Activated CD4-positive, alpha-beta T cell treated with anti-CD3 and anti-CD28 coated beads, Interleukin-2, amount 10 ng/mL, durations not matched to agents 24 days and 14 days (primary cell): ENCODE measurements at places on chromosomes 16 and 17.

- no peak for DNase-seq
Observed at GRCh38 chr17:66175892-66176291, 16.0 kb downstream of the CEP112 start.

- no peak for DNase-seq
Observed at GRCh38 chr16:55444754-55445485, 34.1 kb upstream of the MMP2 start.

DNA sequence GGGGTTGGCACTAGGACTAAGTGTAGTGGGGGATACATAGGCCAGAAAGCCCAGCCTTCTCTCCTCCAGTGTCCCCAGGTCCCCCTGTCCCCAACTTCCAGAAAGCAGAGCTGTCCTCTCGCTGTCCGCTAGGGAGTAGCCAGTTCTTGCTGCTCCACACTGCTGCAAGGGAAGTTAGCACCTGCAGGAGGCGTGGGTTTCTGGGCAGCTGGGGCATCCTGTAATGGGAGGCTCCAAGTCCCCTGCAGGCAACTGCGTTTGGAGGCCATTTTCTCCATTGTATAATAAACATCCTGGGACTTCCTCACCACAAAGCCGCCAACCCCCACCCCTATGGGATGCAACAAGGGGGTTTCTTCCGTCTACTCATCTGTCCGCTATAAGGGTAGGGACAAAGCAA lies 1.7 kb downstream of the RPRML start:
- no peak for DNase-seq

GRCh38 chr17:41496803-41497484 lies 7.2 kb upstream of the KRT36 start:
- DNase-seq, result peak; percentile 91

- no peak for DNase-seq
Observed at GRCh38 chr17:29388937-29389336, 1.2 kb upstream of the TAOK1 start.

DNA sequence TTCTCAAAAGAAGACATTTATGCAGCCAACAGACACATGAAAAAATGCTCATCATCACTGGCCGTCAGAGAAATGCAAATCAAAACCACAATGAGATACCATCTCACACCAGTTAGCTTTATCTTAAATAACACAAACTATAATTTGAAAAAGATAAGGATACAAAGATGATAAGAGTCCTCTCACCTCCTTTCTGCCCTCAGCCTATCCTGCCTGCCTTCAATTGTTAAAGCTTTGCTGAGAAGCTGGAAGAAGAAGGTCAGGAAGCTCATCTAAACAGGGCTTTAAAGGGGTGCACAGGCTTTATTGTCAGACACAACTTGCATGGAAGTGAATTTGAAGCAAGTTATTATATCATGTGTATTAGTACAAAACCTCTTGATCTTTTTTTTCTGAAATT lies 676.3 kb upstream of the GOT2 start:
- DNase-seq, result no peak

DNA sequence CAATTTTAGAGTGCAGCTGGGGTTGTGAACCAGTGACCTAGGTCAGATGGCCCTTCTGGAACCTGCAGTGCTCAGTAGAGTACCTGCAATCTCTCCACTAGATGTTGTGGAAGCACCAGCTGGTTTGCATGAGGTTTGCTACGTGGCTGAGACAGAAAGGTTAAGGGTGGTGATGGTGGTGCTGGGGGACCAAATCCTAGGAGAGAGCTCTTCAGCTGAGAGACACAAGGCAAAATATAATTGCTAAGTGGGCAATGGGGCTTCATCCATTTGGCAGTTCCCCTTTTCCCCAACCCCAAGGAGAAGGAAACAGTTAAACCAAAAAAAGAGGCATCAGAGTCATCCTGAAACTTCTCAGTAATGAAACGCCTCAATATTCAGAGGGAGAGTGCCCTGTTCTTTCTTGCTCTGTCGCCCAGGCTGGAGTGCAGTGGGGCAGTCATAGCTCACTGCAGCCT lies 13.9 kb downstream of the ITPRIPL2 start:
- no peak for DNase-seq

DNA sequence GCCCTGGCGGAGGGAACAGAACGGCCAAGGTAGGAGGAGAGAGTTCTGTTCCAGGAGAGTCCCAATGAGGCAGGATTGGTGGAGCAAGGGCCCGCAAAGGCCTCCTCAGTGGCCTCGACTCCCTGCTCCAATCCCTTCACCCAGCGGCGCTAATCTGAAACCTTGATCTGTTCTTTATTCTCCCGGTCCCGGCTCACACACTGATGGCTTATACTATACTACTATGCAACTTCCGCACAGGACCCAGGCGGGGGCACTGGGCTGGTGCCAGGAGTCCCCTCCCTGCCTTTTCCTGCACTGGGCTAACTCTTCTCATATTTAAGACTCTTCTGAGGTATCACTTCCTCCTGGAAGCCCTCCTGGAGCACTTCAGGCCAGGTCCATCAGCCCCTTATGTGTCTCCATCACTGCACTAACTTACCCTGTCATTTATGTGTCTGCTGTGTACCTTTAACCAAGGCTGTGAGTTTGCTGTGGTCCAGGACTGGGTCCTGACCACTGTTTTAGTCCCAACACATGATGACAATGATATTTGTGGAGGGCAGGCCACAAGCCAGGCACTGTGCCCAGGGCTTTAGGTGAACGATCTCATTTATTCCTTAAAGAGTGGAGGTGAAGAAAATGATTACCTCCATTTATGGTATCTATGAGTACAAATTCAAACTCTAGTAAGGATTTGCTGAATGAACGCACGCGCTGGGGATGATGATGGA lies 6.8 kb downstream of the CCDC102A start:
- no peak for DNase-seq

DNA sequence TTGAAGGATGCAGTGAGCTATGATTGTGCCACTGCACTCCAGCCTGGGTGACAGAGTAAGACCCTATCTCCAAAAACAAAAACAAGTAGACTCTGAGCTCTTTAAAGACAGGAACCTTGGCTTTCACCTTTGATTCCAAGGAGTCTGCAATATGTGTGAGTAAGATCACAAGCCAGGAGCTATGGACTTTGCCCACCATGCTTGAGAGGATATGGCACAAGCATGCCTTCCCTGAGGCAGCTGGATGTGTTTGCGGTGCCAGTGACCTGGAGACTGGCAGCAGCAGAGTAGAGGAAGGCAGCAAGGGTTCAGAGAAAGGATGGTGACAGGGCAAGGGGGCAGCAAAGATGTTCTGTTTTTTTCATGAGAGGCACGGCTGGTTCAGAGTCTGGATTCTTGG lies 14.5 kb upstream of the PRKCA start:
- no peak for DNase-seq

- no peak for DNase-seq
Observed at GRCh38 chr17:14318109-14318917, 17.4 kb downstream of the HS3ST3B1 start.

DNA sequence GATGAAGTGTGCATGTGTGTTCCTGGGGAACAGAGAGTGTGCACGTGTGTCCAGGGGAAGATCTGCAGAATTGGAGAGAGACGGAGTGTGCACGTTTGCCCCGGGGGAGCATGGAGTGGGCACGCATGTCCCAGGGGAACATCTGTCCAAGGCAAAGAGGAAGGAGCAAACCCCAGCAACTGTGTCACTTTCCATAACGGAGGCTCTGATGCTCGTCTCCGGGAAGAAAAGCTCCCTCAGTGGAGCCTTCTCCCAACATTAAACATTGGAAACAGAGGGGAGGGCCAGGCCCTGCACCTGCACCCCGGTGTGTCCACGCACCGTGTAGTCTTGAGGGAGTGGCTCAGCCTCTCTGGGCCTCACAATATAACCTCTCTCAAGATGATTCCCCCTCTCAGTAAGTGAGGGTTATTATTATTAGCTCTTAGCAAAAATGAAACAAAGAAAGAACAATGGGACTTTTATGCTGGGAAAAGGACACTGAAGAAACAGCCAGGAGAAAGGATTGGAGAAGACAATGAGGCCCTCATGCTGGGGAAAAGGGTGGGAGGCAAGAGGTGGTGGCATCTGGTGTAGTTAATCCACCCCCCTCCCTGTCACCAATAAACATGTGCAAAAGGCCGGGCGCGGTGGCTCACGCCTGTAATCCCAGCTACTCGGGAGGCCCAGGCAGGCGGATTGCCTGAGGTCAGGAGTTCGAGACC lies 7.6 kb downstream of the RAB40B start:
- DNase-seq, result no peak

DNA sequence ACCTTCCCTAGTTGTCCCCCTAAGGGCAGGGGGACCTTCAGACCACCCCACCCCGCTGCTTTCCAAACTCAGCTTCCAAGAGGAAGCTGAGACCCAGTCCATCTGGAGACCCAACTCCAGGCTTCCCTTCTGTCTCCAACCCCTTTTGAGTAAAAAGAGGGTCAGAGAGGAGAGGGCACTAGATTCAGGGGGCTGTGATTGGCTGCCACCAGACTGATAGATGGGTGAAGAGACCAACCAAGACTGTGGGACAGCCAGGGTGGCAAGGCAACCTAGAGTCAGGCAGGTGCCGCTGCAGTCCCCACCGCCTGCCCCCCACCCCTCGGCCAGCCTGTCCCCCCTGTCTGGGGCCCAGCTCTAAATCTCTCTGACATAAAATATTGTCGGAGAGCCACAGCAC lies 92.5 kb downstream of the SDK2 start:
- peak; percentile 63 for DNase-seq

- DNase-seq, result no peak
Observed at GRCh38 chr17:45273551-45273957, 11.7 kb upstream of the SPATA32 start.

DNA sequence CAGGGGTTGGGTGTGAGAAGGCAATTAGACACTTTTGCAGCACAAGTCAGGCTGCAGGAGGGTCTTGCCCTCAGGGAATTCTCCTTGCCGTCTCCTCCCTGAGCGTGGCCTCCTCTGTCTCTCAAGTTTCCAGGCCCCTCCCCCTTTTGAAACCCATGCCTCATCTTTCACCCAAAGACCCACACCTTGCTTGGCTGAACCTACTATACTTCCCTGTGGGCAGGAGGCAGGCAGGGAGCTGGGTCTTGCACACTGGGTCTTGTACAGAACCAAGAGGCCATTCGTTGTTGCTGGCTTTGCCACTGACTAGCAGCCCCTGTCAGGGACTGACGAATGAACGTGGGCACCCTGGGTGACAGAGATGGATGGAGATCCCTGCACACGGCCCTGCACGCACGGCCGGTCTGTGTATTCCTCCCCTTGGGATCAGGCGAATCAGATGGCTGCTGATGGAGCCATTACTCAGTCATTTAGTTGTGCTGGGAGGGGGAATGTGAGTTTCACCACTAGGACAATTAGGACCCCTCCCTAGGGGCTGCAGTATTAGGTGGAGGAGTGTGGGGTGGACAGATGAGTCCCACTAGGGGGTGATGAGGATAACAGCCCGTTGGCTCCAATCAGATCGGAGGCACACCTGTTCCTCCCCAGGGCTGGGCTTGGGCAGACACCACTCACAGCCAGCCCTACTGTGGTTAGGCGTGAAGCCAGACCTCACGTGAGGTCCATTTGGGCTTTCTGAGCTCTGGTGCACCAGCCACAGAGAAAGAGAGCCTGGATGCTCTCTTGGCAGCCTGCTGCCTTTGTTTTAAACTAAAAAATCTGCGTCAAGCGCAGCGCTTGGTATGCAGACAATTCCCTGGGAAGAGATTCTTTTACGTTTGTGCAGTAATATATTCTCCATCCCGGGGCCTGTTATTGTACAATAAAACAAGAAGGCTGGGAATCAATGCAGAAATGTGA lies 167.7 kb upstream of the WSCD1 start:
- DNase-seq, result no peak

DNA sequence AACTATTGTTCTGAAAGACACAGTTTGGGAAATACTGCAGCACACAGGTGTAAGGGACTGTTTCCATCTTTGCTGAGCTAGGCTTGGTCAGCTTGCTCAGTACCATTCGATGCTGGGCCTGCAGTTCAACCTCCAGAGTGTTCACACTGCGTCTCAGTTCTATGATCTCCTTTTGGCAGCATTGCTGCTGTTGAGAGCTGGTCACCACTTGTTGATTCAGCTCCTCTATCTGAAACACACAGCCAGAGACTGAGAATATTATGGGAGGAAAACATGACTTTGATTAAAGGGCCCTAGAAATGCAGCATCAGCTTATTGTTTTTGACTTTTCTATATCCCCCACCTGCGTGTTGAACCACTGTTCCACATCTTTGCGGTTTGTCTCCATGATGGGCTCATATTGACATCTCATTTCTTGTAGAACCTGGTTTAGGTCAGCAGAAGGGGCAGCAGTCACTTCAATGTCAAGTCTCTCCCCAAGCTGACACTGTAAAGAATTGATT lies 4.6 kb downstream of the KRT39 start:
- no peak for DNase-seq

- peak; percentile 69 for DNase-seq
Observed at GRCh38 chr17:3944485-3945388, 19.5 kb downstream of the ATP2A3 start.

- peak; percentile 78 for DNase-seq
Observed at GRCh38 chr17:42422958-42423712, at the start of gene CAVIN1. Gene CAVIN1 (minus strand): TSS chr17:42423256. CDS start chr17:42423097, 159 bp downstream.

- DNase-seq, result no peak
Observed at GRCh38 chr16:48522041-48522440, 87.9 kb downstream of the N4BP1 start.

- no peak for DNase-seq
Observed at GRCh38 chr17:77667478-77667877, 291.0 kb upstream of the TNRC6C start.

DNA sequence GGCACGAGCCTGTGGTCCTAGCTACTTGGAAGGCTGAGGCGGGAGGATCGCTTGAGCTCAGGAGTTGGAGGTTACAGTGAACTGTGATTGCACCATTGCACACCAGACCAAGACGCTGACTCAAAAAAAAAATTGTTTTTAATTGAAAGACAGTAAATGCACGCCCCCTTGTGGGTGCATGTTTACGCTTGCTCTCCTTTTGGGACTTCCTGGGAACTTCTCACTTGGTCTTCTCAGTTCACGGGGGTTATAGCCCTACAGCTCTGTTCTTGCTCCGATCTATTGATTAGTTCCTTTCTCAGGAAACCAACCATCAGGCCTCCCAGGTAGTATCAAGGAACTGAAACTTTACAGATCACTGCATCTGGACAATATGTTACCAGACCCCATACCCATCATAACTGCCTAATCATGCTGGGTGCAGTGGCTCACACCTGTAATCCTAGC lies 14.2 kb upstream of the RIPOR1 start:
- DNase-seq, result peak; percentile 94

- DNase-seq, result no peak
Observed at GRCh38 chr16:70419384-70420327, 19.2 kb downstream of the ST3GAL2 start.
